ENCODE measurements at places on chromosomes 2 and 18.

GRCh38 chr2:39452396-39452795 is 15.3 kb upstream of the MAP4K3 start:
- H3K36me3 ChIP-seq = peaks cover 6% of the 10 kb centered on the region
- no peak overlapping the region for H3K4me3 ChIP-seq

- no peak overlapping the region for H3K27ac ChIP-seq
- H3K27me3 ChIP-seq = peaks cover 3% of the 10 kb centered on the region
Measured at GRCh38 chr2:11932048-11932512, 185.6 kb downstream of the LPIN1 start.

GRCh38 chr18:48939205-48940097 is 11.3 kb downstream of the SMAD7 start:
- H3K4me3 ChIP-seq = peak overlapping the region; percentile 64
- H3K27ac ChIP-seq = peak overlapping the region; percentile 92
- peaks cover 31% of the 10 kb centered on the region for H3K36me3 ChIP-seq
- peaks cover 100% of the 10 kb centered on the region for H3K4me1 ChIP-seq
- no peak for DNase-seq

DNA sequence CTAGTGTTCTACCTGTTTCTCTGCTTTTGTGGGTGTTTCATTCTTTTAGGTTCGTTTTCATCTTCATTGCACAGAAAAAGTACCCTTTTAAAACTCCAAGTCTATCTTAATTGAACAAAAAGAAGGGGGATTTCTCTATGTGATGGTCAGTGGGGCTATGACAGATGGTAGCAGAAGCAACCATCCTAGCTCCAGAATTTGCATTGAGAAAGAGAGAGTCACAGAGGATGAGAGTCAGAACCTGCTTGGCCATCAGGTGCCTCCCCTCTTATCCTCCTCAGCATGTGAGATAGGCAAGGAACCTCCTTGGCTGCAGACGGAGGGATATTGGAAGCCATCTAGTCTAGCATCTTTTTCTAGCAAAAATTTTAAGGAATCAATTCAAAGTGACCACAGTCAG is 398.0 kb upstream of the DCC start:
- H3K27ac ChIP-seq = no peak overlapping the region
- peaks cover 5% of the 10 kb centered on the region for H3K4me1 ChIP-seq
- H3K27me3 ChIP-seq = no peaks in the 10 kb centered on the region
- H3K36me3 ChIP-seq = no peaks in the 10 kb centered on the region
- no peak overlapping the region for H3K4me3 ChIP-seq

DNA sequence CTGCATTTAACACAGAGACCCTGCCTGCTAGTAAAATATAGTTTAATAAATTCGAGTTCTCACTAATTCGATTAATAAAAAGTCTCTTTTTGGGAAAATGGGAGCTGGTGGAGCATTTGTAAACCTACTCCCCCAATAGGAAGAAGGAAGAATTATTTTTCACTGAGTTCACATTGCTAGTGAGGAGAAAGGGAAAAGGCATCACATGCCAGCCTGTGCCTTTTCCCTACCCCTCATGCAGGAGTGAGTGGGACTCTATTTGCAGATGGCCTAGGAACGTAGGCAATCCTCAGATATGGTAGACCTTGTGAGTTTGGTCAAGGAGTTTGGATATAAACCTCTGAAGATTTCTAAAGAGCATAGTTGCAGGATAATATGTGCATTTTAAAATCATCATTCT is 218.4 kb upstream of the TRIB2 start:
- no peak for DNase-seq
- no peak overlapping the region for H3K4me3 ChIP-seq
- peaks cover 16% of the 10 kb centered on the region for H3K4me1 ChIP-seq
- no peaks in the 10 kb centered on the region for H3K36me3 ChIP-seq

DNA sequence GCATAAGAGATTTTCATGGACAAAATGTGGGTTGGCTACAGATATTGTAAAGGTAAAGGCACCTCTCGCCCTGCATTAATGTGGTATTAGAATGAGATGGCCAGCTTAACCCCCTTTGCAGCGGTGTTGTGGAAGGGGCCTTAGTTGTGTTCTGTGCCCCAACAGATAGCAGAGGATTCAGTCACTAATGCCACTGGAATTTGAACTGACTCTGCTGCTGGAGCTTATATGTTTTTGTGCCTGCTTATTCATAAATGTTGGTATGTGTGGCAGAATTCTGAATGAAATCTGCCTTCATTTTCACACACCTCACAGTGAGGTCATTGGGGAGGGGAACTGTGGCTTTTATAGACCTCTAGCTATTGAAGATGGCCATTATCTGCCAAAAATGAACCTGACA is 90.7 kb upstream of the ITGA6 start:
- no peaks in the 10 kb centered on the region for H3K36me3 ChIP-seq
- H3K27ac ChIP-seq = no peak overlapping the region
- DNase-seq = no peak
- peaks cover 20% of the 10 kb centered on the region for H3K27me3 ChIP-seq
- peaks cover 28% of the 10 kb centered on the region for H3K4me1 ChIP-seq

DNA sequence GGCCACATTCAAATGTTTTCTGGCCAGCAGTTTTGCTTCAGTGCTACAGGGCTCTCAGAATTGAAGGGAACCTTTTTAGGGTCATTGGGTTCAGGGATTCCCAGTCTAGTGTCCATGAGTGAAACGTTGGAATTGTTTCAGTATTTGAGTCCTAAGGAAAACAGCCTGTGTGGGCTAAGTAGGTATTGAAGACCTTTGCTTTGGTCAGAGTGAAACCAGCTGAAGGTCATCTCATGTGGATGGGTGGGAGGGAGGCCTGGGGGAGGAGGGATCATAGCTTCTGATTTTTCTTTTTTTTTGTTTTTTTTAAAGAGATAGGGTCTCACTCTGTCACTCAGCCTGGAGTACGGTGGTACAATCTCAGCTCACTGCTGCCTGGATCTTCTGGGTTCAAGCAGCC is 20.2 kb downstream of the B3GNT2 start:
- peaks cover 43% of the 10 kb centered on the region for H3K36me3 ChIP-seq
- H3K4me1 ChIP-seq = peaks cover 30% of the 10 kb centered on the region
- H3K27me3 ChIP-seq = no peaks in the 10 kb centered on the region
- no peak overlapping the region for H3K4me3 ChIP-seq
- peak overlapping the region; percentile 91 for H3K27ac ChIP-seq
- DNase-seq = no peak

- H3K4me1 ChIP-seq = peaks cover 5% of the 10 kb centered on the region
- H3K27me3 ChIP-seq = peaks cover 11% of the 10 kb centered on the region
- peaks cover 4% of the 10 kb centered on the region for H3K36me3 ChIP-seq
- H3K4me3 ChIP-seq = no peak overlapping the region
- DNase-seq = no peak
Measured at GRCh38 chr2:100383306-100383705, 34.2 kb downstream of the CHST10 start.

DNA sequence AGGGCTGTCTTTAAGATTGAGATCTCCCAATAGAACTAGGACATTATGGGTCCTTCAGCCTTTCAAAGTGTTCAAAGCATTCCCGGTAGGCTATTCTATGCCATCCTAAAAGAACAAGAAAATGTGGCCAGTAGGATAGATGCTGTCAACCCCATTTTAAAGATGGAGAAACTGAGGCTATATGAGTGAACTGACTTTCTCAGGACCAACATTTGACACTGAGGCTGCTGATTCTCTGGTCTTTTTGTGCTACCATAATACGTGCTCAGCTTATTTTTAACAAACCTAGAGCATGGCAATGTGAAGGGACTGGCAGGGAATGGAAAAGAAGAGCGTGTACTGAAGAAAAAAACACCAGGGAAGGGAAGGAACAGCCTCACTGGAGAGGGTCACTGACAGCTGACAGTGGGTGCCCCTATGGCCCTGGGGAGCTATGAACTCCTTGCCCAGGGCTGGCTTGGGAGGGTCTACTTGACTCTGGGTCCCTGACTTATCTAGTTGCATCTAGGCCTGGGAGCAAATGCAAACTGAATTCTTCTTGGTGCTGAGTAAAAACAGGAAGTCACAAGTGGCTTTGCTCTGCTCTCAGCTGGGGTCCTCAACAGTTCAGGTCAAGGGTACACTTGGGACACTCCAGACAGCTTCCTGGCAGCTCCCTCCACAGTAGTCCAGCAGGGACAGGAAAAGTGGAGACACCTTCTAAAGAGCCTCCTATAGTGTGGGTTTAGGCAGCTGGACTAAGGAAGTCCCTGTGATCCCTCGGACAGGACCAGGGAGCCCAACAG is 2.3 kb downstream of the CYRIA start:
- peaks cover 55% of the 10 kb centered on the region for H3K27me3 ChIP-seq
- peaks cover 46% of the 10 kb centered on the region for H3K4me1 ChIP-seq
- no peak for DNase-seq
- H3K27ac ChIP-seq = no peak overlapping the region

DNA sequence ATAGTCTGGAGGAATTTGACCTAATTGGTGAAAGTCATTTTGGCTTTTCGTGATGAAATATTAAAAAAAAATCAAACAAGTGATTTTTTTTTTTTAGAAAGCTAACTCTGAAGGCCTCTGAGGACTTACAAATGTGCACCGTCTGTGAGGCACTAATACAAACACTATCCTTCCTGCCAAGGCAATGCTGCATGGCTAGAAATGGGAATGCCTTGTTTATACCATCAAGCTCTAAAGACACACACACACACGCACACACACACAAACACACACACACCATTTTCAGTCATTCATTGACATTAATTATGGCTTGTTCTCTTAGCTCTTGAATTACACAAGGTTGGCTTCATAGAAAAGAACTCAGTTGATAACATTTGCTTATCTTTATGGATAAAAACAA is 1242.0 kb upstream of the ACVR2A start:
- H3K27me3 ChIP-seq = no peaks in the 10 kb centered on the region
- no peak for DNase-seq
- no peaks in the 10 kb centered on the region for H3K4me1 ChIP-seq
- no peak overlapping the region for H3K4me3 ChIP-seq
- no peak overlapping the region for H3K27ac ChIP-seq
- H3K36me3 ChIP-seq = no peaks in the 10 kb centered on the region

- no peaks in the 10 kb centered on the region for H3K36me3 ChIP-seq
- H3K27ac ChIP-seq = no peak overlapping the region
- H3K4me3 ChIP-seq = peak overlapping the region; percentile 54
- peaks cover 63% of the 10 kb centered on the region for H3K4me1 ChIP-seq
Measured at GRCh38 chr2:118848381-118849225, 1.2 kb upstream of the EN1 start.

DNA sequence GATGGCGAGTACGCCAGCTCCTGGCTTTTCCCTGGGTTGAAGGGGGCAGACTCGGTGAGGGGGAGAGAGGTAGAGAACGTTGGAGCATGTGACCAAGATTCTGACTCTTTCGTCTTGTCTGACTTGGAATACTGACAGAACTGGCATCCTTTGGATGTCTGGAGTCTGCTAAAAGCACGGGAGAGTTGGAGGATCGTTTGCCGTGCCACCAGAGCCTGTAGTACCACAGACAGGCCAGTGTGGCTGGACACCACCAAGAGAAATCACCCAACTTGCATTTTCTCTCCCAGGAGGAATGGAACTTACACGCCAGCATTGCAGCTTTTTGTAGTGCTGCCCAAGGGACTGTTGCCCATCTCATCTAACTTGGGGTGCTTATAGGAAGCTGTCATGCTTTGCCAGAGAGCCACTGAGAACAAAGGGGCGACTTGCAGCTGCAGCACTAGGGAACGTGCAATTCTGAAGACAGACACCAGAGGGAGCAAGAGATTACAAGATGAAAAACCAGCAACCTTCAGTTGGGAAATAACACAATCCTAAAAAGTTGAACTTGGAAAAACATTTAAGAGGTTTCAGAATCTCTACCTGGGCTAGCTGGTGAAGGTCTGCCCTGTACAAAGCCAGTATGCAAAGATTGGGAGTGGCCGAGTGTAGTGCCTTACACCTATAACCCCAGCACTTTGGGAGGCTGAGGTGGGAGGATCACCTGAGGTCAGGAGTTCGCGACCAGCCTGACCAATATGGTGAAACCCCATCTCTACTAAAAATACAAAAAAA is 24.1 kb downstream of the PSMG2 start:
- H3K36me3 ChIP-seq = peaks cover 36% of the 10 kb centered on the region
- peaks cover 3% of the 10 kb centered on the region for H3K27me3 ChIP-seq
- H3K4me1 ChIP-seq = no peaks in the 10 kb centered on the region
- H3K4me3 ChIP-seq = no peak overlapping the region

DNA sequence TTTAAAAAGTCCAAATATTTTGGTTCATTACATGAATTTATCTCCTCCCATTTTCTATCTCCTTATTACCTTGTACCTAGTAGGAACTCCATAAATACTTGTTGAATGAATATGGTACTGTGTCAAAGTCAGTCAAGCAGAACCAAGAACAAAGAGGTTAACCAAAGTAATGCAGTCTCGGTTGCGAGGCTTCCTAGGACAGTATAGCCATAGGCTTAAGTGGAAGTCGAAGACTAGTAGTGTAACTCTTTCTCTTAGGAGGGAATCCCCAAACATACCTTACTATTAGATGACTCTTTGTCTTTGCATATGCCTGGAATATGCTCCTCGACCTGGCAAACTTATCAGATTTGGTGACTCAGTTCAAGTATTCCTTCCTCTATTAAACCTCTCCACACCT is 4.8 kb downstream of the LIPT1 start:
- no peak overlapping the region for H3K4me3 ChIP-seq
- DNase-seq = no peak
- H3K36me3 ChIP-seq = peaks cover 39% of the 10 kb centered on the region
- no peaks in the 10 kb centered on the region for H3K27me3 ChIP-seq

GRCh38 chr18:76619621-76620315 is 124.7 kb upstream of the ZNF516 start:
- peak; percentile 80 for DNase-seq
- H3K27me3 ChIP-seq = peaks cover 3% of the 10 kb centered on the region
- peak overlapping the region; percentile 100 for H3K27ac ChIP-seq
- H3K4me1 ChIP-seq = peaks cover 88% of the 10 kb centered on the region
- H3K4me3 ChIP-seq = peak overlapping the region; percentile 81
- no peaks in the 10 kb centered on the region for H3K36me3 ChIP-seq

DNA sequence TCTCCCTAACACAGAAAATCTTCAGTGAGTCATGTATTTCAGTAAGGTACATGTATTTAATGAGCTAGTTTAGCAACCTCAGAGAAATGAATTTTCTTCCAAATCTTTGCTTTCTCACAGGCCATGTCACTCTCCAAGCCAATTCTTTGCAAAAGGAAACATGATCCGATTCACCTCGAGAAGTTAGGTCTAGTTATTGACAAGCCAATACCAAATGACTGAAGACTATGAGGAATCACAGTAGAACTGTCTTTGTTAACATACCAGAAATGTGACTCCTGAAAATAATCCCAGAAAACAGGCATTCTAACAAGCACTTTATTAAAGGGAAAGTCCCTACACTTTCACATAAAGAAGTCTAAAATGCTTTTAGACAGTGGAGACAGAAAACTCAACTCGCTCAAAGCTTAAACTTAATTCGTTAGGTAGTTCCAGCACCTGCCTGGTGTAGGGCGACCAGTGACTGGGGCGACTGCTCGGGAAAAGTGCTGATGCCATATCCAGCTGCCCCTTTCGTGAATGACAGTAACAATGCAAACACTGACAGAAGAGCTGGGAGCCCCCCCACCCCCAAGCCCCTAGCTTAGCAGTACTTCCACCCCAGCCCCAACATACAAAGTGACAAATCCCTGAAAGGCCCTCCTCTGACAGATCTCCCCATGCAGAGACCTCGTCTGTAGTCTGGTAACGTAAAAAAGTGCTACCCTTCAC is 1.8 kb downstream of the MEMO1 start:
- H3K36me3 ChIP-seq = peaks cover 7% of the 10 kb centered on the region
- DNase-seq = peak; percentile 23
- peaks cover 49% of the 10 kb centered on the region for H3K4me1 ChIP-seq

- no peak for DNase-seq
- H3K36me3 ChIP-seq = no peaks in the 10 kb centered on the region
- no peak overlapping the region for H3K27ac ChIP-seq
- peaks cover 75% of the 10 kb centered on the region for H3K4me1 ChIP-seq
Measured at GRCh38 chr2:217913436-217913835, 89.4 kb downstream of the TNS1 start.

- no peak overlapping the region for H3K4me3 ChIP-seq
- H3K36me3 ChIP-seq = no peaks in the 10 kb centered on the region
- no peak overlapping the region for H3K27ac ChIP-seq
- no peaks in the 10 kb centered on the region for H3K27me3 ChIP-seq
Measured at GRCh38 chr2:158189526-158189925, 87.8 kb downstream of the UPP2 start.

All from nephron progenitor cell (in vitro differentiated cells).